ENCODE measurements at places on chromosomes 16 and 17. TPM values are rescaled to one million over a fixed set of nuclear protein-coding genes. Genes with fewer than 3 reads are reported as not detected.

Gene ZNF263
- total RNA-seq, result 36.9 TPM

Gene TPSB2
- not detected for total RNA-seq

Gene NPIPB6
- 1.9 TPM for total RNA-seq

Gene COASY
- 135 TPM for total RNA-seq

Gene PIK3R5
- not detected for total RNA-seq

Gene ZPBP2
- total RNA-seq, result not detected

Gene CENPT
- total RNA-seq, result 30.7 TPM

Gene MARVELD3
- total RNA-seq, result 0.51 TPM

Gene G6PC3
- 174 TPM for total RNA-seq

Gene MYH1
- not detected for total RNA-seq

Gene PPP1R1B
- total RNA-seq, result not detected

Gene TP53TG3B
- total RNA-seq, result not detected

Gene ODAD4
- total RNA-seq, result 1.4 TPM

Gene CES1
- total RNA-seq, result 30.3 TPM

Data from A549 treated with DMSO at 1 μM for 4 hours (cell line).